ENCODE measurements at places on chromosomes 5 and 9.

GRCh38 chr5:45862763-45863162 lies 166.6 kb upstream of the HCN1 start:
- no peak for DNase-seq

DNA sequence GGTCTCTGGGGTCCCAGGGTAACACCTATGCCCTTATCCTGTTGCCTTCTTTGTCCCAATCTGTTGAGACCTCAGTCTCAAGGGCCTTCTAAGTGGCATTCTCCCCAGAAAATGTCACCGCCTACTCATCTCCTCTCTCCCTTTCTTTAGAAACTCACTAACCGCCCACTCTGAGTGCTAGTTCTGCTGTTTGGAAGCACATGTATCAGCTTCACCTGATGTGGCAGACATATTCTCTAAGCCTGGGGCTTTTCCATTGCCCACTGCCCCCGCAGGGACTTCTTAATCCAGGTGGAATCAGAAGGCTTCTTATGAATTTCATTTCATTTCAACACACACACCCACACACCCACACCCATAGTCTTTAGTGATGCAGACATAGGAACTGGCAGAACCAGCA lies 165.1 kb downstream of the ASTN2 start:
- DNase-seq, result no peak

DNA sequence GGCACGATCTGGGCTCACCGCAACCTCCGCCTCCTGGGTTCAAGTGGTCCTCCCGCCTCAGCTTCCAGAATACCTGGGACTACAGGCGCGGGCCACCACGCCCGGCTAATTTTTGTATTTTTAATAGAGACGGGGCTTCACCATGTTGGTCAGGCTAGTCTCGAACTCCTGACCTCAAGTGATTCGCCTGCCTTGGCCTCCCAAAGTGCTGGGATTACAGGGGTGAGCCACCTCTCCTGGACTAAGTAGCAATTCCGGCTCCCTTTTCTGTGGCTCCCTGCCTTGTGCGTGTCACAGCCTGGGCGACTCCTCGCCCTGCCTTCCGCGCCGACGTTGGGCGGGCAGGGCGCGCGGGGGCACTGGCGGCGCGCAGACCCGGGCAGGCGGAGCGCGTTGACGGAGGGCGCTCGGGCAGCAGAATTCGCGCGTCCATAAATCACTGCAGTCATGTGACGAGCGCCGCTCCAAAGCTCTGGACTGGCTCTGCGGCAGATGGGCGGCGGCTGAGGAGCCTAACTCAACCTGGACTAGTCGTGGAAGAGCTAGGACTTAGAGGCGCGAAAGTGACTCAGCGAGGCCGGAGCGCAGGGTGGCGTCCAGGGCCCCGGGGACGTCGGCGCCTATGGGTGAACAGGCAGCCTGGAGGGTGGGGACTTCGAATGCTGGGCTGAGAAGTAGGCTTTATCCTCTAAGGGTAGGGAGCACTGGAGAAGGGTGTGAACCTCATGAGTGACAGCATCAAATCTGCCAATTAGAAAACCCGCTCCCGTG lies 1.4 kb upstream of the CIZ1 start:
- DNase-seq, result peak; percentile 84

DNA sequence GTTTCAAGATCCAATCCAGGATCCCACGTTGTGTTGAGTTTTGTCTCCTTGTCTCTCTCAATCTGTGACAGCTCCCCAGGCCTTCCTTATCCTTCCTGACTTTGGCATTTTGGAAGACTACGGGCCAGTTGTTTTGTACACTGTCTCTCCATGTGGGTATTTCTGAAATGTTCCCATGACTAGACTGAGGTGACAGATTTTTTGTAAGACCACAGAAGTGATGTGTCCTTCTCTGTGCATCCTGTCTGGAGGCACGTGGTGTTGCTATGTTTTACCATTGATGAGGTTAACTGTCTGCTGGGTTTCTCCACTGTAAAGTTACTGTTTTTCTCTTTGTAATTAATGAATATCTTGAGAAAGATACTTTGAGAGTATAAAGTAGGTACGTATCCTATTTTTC lies 15.7 kb upstream of the PDZD2 start:
- no peak for DNase-seq

GRCh38 chr5:156909180-156909579 lies 53.8 kb downstream of the TIMD4 start:
- DNase-seq, result no peak

- no peak for DNase-seq
Measured at GRCh38 chr9:128078504-128079434, 10.7 kb downstream of the SLC25A25 start.

DNA sequence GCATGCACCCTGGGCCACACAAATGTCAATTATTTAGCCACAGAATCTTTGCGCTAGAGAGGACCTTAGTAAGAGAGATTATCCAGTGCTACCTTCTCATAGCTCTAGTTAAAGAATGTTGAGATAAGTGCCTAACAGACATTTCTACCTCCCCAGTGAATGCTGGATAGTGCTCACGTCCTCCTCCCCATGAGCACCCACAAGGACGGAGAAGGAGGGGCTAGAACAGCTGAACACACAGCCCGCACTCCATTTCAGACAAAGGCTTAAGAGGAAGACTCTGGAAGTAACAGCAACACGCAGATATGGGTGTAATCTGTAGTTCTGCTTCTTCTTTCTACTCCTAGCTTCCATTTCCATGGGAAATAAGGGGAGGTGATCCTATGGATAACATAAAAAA lies 120.5 kb downstream of the FEM1C start:
- DNase-seq, result no peak

DNA sequence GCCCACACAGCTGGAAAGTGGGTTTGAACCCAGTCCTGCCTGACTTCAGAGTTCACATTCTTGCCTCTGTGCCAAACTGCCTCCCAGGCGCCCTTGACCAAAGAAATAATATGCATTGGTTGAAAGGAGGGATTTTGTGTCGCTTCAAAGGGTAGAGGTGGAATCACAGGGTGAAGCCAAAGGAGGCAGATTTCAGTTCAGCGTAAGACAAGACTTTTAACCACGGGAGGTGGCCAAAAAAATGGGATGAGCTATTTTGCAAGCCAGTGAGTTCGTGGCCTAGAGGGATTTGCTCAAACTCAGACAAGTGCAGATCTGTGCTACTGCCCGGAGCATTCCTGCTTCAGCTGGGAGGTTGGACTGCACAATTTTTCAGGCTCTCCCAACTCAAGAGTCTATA lies 57.6 kb upstream of the RANBP3L start:
- no peak for DNase-seq

DNA sequence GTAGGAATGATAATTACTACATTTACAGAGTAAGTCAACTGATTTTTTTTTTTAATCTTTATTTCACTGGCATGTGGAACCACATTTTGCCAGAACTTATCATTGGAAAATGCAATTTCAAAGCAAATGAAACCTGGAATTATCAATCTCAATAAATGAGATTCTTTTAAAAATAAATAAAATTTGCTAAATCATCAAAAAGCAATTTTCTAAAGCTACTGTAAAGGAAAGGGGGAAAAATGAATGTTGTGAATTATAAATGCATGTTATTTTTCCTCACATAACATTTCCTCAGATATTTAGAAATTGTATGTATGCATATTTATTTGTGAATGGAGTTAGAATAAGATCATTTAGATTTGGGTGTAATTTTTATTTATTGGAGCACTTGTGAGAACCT lies 89.9 kb upstream of the GRHPR start:
- DNase-seq, result no peak

- DNase-seq, result no peak
Measured at GRCh38 chr5:122154910-122155309, 25.6 kb downstream of the ZNF474 start.

DNA sequence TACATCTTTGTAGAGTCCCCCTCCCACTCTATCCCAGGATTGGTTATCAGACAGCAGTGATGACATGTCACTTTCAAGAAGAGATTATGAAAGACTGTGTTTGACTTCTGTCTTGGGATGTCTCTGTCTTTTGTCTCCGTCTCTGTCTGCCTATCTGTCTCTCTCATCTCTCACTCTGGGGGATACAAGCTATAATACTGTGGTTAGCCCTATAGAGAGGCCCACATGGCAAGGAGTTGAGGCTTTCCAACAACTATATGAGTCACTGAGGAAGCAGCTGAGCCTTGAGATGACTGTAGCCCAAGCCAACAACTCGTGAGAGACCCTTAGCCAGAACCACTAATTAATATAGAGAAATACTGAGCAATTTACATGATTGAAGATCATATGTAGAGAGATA lies 284.8 kb downstream of the PDE4D start:
- DNase-seq, result no peak

DNA sequence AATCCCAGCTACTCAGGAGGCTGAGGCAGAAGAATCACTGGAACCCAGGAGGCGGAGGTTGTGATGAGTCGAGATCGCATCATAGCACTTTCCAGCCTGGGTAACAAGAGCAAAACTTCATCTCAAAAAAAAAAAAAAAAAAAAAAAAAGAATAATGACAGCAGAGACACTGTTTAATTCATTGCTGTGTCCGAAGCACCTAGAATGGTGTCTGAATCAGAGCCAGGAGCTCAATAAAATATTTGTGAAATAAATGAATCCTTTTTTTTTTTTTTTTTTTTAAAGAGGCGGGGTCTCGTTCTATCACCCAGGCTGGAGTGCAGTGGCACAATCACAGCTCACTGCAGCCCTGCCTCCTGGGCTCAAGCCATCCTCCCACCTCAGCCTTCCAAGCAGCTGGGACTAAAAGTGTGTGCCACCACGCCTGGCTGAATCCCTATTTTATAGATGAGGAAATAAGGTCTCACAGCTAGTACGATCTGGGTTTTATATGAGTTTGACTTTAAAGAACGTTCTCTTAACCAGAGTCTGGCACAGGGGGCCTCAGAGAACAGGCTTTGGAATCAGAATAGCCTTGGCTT lies 47.8 kb downstream of the THOC3 start:
- no peak for DNase-seq

DNA sequence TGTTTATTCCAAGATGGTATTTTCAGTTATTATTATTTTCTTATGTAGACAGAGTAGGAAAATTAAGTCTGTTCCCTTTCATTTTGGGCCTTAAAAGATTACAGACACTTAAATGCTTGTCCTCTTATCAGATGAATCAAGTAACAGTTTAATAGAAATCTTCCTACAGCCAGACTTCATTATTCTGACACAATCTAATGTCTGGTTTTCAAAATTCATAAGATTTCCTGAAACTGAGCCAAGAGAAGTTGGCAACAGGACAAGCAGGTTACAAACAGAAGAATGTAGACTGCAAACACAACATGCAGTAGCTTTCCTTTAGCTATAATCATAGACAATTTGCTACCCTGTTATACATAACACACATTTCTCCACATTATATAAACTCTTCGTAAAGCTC lies 130.5 kb downstream of the FBXL17 start:
- DNase-seq, result no peak

- no peak for DNase-seq
Measured at GRCh38 chr5:1641041-1641440, 117.3 kb upstream of the LPCAT1 start.

- DNase-seq, result no peak
Measured at GRCh38 chr5:122187426-122187825, 58.1 kb downstream of the ZNF474 start.

- no peak for DNase-seq
Measured at GRCh38 chr5:54397420-54397819, 58.1 kb upstream of the HSPB3 start.

GRCh38 chr5:163626904-163627434 lies 121.5 kb downstream of the MAT2B start:
- no peak for DNase-seq

DNA sequence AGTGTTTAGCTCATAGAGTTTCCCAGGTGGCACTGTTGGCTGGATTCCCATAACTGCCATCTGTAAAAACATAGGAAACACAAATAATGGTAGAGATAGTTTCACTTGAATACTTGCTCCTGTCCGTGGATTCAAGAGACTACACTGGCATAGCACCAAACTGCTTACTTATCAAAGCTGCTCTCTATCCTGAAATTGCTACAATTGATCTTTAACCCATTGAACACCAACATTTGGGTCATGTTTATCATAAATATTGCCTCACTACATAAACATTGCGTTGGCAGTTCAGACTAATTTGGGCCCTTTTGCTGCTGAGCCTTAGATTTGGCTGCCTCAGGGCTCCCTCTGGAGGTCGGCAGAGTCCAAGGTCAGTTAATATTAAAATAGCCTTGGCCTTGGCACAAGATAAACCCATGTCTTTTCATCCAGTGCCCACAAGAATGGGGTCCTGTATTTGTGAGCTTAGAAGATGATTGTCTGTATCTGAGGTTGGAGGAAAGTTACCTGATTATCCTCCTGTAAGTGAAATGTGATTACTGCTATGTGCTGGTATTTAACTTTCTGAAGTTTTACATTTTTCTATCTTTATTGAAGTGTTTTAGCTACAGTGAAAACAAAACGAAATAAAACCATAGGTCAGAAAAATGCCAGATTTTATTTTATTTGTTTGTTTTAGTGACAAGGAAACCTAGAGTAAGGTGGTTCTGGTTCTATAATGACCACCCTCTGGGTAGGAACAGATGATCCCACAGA lies 4.0 kb upstream of the RANBP3L start:
- no peak for DNase-seq

- DNase-seq, result no peak
Measured at GRCh38 chr9:106886111-106887046, 23.4 kb downstream of the ZNF462 start.

DNA sequence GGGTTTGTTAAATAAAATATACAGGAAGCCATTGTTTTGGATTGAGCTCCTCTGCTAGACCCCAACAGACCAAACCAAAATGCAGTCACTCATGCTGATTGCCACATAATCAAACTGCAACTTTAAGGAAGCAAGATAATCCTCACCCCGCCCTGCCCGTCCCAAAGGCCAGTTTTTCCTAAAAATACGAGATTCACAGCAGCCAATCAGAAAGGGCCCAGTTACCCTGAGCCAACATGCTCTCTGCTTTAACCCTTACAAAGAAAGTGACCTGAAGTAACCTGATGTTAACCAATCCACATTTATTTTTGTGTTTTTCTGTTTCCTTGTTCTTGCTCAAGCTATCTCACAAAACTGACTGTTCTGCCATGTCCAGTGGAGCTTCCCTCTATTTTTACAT lies 21.5 kb upstream of the RNF20 start:
- no peak for DNase-seq

- DNase-seq, result no peak
Measured at GRCh38 chr5:157721159-157721558, 10.1 kb upstream of the THG1L start.

GRCh38 chr9:126667190-126668055 lies 53.7 kb downstream of the LMX1B start:
- no peak for DNase-seq

GRCh38 chr5:76622076-76622475 lies 1.1 kb downstream of the F2RL2 start:
- no peak for DNase-seq

- no peak for DNase-seq
Measured at GRCh38 chr9:18208166-18209059, 265.5 kb upstream of the ADAMTSL1 start.

- no peak for DNase-seq
Measured at GRCh38 chr9:133474215-133474614, 4.7 kb downstream of the SLC2A6 start.

DNA sequence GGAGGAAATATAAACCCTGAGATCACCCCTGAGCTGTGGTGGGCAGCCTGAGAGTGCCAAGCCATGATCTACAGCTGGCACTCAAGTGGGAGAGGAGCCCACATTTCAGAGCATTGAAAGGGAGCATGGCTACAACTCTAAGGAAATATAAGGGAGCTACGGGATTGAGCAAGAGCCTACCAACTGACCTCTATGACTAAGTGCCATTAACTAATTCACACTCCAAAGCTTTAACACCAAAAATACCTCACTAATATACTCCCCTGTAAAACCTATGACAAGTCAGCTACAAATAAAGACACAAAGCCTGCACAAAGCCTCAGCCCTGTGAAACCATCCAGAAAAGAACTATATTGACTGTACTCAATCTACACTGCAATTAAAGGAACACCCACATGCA lies 286.8 kb upstream of the RPS23 start:
- no peak for DNase-seq
